ENCODE measurements at places on chromosomes 11 and 22.
A peak's percentile ranks its signal among the peaks of the same experiment; 100 is the strongest.

DNA sequence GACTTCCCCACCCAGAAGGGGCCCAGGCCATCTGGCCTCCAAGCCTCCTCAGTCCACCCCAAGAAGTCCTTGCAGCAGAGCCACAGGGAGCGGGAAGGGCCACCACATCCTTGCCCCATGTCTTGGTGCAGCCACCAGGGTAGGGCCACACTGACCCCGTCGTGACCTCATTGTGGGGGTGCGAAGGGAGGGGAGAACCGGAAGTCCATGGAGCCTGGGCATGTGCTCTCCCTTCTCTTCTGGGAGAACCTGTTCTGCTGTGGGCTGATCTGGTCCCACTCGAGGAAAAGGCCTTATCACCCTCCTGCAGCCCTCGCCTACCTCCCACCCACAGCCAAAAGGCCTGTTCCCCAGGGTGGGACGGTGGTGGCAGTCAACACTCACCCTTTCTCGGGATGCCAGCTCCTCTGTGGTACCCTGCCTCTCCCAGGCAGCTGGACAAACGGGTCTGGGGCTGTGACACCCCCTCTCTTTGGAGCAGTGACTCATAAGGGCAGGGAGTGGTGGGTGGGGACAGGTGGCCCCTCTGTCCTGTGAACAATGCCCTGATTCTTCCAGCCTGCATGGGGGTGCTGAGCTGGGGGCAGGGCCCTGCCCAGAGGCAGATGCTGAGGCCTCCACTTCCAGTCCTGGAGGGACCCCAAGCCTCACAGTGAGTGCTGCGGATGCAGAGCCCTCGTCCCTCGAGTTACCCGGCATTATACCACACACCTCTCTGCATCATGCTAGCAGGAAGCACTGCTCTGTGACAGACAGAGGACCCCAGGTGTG is 14.6 kb upstream of the CTSD start:
- no peak for DNase-seq

DNA sequence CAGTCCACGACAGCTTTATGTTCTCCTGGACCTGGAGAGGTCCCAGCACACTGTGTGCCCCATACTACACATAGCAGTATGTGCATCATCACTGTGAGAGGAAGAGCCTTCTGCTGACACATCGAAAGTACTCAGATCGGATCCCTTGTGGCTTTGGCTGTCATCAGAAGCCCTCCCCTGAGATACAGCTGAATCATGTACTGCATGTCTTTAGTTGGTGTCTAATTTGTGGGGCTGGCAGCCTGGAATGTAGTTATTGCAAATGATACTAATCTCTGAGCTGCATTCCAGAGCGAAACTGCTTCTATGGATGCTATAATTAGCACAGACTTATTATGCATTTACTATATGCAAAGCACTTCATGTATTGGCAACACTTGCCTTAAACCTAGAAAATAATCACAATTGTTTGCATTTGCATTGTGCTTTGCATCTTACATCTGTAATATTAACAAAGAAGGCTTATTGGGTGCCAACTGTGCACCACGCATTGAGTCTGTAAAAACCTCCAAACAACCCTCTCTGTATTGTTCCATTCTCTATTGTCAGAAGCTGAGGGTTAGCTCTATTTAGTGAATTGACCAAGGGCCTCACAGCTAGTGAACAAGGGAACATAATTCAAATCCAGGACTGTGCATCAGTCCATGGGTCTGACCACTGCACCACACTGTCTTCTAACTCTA is 89.2 kb upstream of the CRTAM start:
- peak; percentile 52 for DNase-seq

DNA sequence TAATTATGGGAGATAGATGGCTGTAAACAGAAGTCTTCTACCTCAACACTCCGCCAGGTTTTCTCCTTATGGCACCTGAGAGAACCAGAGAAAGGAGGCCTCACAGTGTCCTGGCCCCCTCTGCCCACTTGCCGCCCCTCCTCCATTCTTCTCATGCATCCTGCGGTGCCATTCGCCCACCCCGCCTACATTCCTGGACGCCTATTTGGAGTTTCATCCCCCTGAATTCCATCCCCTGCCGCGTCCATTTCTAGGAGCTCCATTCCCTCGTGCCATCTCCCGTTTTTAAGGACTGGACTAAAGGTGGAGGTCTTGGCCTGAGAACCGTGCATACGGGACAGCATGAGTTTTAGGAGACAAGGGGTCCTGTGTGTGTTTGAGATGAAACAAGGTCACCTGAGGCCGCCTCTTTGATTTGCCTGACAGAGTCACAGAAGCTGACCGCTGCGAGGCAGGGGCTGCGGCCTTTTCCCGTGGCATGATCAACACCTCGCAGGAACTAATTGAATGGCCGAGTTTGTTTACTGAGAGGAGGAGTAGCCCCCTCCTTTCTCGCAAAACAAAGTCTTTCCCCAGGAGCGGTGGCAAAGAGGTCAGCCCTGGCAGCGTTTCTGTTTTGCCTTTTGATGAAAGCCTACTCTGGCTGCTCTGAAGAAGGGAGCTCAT is 246.2 kb downstream of the ST3GAL4 start:
- DNase-seq, result no peak

GRCh38 chr22:44998296-44998695 is 11.5 kb downstream of the PHF21B start:
- no peak for DNase-seq

- no peak for DNase-seq
Observed at GRCh38 chr22:24432059-24432853, 4.9 kb downstream of the ADORA2A start.

DNA sequence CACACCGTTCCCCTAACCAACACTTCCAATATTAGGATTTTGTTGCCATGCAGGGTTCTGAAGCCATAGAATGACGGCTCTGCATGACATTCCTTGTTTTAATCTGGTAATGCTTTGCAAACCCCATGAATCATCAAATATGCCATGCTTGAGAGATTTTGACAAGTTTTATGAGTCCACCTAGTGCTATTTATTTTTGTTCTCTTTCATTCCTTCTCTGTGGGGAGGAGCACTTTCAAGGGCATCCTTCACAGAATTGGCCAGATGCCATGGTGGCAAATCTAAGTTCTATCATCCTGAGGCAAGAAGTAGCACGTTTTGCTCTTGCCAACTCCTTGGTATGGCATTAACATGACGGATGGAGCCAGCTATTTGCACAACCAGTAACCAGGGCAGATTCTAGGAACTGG is 268.4 kb downstream of the FAM76B start:
- DNase-seq, result no peak

GRCh38 chr11:18865951-18866350 is 73.3 kb downstream of the MRGPRX1 start:
- no peak for DNase-seq

GRCh38 chr22:46947516-46948257 is 185.2 kb downstream of the TBC1D22A start:
- DNase-seq, result no peak

DNA sequence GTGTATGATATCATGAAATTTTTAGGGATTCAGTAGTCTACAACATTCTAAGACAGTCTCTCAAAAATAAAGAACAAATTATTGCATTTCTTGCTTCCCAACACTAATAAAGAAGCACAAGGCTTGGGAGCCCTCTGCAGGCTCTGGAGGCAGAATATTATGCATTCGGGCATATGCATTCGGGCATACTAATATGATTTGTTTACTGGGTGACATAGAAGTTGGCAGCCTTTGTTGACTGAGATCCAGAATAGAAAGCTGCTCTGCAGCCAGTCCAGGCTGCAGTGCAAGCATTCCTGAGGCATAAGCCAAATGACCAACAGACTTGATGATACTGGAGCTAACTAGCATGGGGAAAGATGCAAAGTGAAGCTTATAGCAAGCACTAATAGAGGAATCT is 945.5 kb downstream of the OPCML start:
- no peak for DNase-seq

GRCh38 chr22:50694766-50695420 is 22.3 kb downstream of the SHANK3 start:
- DNase-seq, result no peak

DNA sequence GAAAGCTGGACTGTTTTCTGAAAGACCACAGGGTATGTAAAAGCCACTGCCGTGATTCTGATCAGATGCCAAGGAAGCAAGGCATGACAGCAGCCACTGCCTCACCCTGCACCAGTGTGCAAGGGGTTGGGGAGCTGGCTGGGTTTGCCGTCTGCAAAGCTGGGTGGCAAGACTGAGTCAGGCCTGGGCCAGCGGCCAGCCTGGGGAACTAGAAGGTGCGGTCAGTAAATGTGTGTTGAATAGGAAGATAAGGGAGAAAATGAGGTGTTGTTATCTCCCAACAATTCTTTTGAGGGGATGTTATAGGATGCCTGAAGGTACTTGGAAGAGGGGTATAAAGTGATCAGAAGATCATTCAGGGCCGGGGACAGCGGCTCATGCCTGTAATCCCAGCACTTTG is 8.0 kb downstream of the VSTM5 start:
- peak; percentile 74 for DNase-seq

DNA sequence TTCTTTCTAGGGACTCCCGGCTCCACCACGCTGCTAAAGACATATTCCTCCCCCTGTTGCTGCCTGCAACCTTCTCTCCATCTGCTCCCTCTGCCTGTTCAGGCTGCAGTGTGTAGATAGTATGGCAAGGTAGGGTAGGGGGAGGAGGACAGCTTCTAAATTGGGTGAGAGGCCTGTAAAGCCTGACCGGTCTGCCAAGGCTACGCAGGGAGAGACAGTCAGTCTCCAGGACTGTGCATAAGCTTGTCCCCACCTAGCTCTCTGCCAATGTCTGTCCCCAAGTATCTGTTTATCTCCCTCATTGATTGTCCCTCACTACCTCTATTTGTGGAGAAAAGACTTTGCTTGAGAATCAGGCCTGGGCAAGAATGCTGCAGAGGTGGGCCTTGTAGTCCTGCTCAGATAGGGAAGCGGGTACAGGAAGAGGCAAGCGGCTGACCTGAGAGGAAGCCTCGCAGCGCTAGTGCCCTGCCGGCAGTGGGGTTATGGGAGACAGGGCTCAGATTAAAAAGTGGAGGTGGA is 871 bp upstream of the SEZ6L start:
- no peak for DNase-seq

DNA sequence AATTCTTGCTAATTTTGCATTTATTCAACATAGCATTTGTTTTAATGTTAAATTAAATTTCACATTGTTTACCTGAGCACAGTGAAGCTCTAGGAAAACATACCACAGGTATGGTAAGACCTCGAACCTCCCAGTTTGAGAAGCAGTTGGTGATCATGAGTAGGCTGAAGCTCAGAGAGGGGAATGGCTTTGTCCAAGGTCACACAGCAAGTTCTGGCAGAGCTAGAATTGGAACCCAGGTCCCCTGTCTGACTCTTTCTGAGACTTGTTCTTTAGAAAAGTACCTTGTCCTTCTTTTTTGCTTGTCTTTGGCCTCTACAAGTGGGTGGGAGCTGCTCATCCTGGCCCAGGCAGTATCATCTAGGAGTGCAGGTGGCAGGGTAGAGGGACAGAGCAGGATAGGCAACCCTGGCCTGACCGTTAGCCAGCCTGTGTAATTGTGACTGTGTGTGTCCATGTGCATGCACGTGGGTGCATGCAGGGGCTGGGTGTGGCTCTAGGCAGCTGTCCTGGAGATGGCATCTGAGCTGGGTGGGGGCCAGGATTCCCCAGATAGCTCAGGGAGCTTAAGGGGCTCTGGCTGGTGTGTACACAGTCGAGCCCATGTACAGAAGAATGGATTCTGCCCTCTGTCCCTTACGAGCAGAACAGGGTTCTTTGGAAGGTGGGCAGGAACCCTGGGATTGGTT is 21.6 kb downstream of the PHLDB1 start:
- DNase-seq, result no peak

DNA sequence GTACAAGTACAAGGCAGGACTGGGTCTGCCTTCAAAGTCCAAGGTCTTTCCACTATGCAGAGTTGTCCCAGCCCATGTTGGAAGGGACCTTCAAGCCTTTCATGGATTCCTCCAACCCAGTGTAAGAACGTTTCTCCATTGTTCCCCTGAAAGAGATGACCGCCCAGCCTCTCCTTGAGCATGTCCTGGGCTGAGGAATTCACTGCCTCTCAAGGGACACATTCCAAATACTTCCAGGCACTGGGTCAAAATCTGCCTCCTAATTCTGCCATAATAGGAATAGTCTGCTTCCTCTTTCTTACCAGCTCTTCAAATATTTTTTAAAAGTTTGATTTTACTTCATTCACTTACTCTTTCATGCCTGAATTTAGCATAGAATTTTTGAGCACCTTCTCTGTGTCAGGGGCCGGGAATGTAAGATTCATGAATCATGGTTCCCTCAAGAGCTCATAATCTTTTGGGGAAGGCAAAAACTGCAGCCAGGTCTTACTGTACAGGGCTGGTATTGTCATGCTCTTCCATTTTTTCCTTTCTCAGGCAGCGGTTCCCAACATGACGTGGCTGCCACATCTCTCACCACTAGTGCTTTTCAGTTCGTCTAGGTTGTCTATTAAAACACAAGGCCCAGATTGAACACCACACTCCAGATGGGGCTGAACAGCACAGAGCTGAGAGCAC is 143.3 kb upstream of the TBCEL start:
- DNase-seq, result no peak

GRCh38 chr11:10476927-10477689 is 22.0 kb downstream of the AMPD3 start:
- DNase-seq, result no peak

GRCh38 chr11:3353066-3353465 is 25.9 kb downstream of the ZNF195 start:
- no peak for DNase-seq

DNA sequence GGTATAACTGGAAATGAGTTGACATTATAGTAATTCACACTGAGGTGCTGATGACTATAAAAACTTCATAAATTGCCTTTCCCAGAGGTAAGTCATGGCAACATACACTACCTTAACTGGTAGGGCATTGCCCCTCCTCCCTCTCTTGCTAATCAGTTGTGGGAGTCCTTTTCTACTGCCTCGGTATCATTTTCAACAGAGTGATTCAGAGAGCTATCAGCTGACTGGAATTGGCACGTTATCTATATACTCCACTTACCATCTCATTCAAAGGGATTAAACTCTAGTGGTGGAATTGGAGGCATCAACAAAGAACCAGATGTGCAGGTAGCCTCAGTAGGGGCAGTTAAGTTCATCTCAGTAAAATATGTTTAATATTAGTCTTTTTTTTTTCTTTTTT is 8.0 kb upstream of the NUP160 start:
- no peak for DNase-seq

GRCh38 chr11:77244277-77245027 is 57.0 kb downstream of the GDPD4 start:
- DNase-seq, result peak; percentile 14

GRCh38 chr22:26461188-26461810 is 22.3 kb downstream of the HPS4 start:
- DNase-seq, result no peak

DNA sequence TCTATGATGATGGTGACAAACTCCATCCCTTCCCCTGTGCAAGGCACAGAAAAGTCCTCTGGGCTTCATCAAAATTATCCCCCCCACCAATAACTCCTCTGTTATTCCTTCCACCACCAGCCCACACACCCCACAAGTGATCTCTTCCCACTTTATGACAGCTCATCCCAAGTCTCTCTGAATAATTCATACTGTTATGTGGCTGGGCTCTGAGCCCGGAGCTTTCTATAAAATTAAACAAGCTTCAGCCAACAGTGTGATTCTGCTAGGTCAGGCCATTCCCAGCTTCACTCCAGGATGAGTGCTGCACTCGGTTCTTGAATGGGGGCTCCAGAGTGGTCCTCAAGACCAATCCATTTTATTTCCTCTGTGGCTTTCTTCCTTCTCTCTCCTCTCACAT is 83.0 kb downstream of the INSC start:
- no peak for DNase-seq
